H4 (cell line): ENCODE measurements at places on chromosomes 1 and 21. TPM values are rescaled to one million over a fixed set of nuclear protein-coding genes. Genes with fewer than 3 reads are reported as not detected.
A peak's percentile ranks its signal among the peaks of the same experiment; 100 is the strongest.

The OR2L13 gene
- total RNA-seq, result 0.12 TPM in 1 of 2 replicates, not detected in the other

The FAM72C gene
- total RNA-seq, result 1.1 and 5.2 TPM in 2 replicates

The CD2 gene
- not detected in 2 replicates for total RNA-seq

The PADI1 gene
- 0.02 and 1.0 TPM in 2 replicates for total RNA-seq

The PGD gene
- 119 and 198 TPM in 2 replicates for total RNA-seq

The CASP9 gene
- 10.3 and 17.0 TPM in 2 replicates for total RNA-seq

The EVA1C gene
- 3.8 and 7.9 TPM in 2 replicates for total RNA-seq

The OR2M3 gene
- 0.04 TPM in 1 of 2 replicates, not detected in the other for total RNA-seq

- DNase-seq, result no peak
Observed at GRCh38 chr1:203126151-203126865, 1.2 kb upstream of the ADORA1 start.

- no peak for DNase-seq
Observed at GRCh38 chr1:97834899-97835298, 85.9 kb downstream of the DPYD start.

- DNase-seq, result no peak
Observed at GRCh38 chr1:44073528-44073927, 42.3 kb upstream of the SLC6A9 start.

DNA sequence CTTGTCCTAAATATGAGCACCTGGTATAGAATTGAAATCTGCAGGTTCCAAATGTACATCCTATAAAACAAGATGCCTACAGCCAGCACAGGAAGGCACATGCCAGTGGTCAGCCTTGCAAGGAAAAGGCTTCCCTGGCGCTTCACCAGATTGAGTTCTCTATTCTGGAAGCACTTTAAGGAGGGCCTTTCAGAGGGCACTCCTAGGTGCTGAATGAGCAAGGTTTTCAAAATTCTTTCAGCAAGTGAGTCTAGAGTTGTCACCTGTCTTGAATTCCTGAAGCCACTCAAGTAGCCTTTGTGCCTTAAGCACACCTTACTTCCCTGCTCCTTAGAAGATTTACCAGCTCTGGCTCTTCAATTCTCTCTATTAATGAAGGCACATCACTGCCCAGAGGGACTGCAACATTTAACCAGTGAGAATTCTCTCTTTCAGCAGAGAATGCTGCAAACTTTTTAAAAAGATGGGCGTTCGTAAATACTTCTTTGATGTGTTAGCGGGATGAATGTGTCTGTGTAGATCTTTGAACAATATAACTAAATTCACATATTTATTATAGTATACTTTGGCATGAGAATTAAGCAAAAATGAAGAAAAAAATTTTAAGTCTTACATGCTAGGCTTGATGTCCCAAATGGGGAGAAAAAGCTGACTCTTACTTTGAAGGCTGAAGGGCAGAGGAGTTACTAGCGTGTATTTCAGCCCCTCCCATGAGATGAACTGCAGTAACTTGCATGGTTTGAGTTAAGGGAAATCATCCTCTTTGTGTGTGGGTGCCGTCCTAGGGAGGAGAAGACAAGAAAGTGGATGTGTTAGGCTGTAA is 162.0 kb downstream of the NTPCR start:
- DNase-seq, result no peak

DNA sequence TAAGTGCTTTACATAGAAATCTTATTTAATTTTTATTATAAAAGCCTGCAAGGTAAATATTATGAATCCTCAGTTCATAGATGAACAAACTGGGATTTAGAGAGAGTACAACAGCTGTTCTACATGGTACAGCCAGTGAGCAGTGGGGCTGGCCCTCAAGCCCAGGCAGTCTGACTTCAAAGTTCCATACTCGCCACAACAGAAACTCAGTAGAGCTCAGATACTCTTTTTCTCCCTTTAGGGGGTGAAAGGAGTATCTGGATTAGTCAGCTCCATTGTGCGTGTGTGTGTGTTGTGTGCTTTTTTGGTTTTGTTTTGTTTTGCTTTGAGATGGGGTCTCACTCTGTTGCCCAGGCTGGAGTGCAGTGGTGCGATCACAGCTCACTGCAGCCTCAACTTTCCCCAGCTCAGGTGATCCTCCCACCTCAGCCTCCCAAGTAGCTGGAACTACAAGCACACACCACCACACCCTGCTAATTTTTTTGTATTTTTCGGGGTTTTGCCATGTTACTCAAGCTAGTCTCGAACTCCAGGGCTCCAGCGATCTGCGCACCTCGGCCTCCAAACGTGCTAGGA is 378.5 kb downstream of the SMYD3 start:
- no peak for DNase-seq

GRCh38 chr1:111332190-111332589 is 41.5 kb downstream of the CHIA start:
- no peak for DNase-seq

DNA sequence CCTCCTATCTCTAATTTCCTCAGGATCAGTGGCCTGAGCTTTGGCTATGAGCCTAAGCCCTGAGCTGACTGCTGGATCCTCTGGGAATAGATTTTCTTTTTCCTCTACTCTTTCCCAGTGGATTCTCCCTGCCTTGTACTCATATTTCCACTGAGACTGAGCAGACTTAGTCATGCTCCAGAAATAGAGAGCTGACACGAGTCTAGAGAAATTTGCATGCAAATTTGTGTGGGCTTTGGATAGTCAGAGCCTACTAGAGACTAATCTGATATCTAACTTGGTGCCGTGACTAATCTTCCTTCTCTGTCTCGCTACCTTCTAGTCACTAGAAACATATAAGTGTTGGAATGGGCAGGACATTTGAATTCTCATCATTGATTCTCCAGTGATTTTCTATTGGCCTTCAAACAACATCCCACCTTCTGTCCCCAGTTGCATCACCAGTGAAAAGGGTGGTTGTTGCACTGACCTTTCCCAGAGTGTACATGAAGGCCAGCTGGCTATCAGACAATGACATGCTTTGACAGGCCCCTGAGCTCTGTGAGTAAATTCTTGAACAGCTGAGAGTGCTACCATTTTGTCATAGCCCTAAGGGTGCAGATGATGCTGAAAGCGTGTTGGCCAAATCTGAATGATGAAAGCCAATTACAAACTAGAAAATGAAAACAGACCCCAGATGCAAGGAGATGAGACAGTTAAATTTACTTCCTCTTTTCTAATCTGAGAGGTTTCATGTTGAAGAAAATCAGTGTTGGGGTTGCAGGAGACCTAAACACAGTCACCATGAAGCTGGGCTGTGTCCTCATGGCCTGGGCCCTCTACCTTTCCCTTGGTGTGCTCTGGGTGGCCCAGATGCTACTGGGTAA is at the start of gene FCRLA:
Gene FCRLA (plus strand): TSS at position 748 of the 866 bp plus-strand sequence. CDS start 36 bp downstream, at position 784.
- DNase-seq, result peak; percentile 61

- DNase-seq, result no peak
Observed at GRCh38 chr21:33234635-33235520, 5.1 kb downstream of the IFNAR2 start.

DNA sequence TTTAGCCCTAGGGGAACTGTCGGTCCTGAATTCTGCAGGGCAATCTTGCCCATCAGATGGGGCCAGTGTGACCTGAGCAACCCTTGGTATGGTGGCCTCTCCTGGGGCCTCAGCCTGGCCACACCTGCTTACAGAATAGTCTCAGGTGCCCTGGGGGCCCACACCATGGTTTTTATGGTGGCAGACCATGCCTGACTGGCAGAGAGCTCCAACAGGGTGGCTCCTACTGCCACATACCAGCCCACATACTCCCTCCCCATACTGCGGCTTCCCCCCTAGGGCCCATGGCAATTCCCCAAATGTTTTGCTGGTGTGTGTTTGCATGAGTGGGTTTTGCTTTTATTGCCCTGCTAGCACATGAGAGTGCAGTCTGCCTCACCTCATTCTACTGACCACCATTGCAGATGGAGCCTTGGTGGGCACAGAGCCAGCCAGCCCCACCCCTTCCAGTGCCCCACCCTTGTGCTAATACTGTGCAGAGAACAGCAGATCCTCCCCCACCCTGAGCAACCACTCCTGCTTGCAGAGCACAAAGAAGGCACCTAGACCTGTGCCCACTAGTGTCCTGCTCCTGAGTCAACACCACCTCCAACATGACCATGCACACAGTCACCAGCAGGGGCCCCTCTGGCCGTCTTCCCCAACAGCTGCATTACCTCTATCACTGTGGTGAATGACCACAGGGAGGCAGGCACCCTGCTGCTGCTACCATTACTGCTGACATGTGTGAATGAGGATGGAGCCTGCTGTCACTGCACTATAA is 86.8 kb downstream of the GDAP2 start:
- DNase-seq, result peak; percentile 42

DNA sequence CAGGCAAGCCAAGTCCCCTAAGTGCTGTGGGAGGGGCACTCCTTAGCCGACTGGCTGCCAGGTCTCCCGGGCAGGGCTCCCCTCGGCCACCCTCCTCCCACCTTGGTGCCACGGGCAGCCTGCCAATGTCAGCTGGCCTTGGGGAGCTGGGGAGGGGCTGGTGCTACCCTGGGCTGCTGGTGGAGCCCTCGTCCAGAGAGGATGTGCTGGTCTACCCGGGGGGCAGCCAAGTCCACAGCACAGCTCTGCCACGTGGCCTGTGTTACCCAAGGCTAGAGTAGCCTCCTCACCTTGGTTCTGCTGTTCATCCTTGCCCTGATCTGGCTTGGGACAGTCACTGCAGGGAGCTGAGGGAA is 42.9 kb downstream of the CRYAA start:
- no peak for DNase-seq

GRCh38 chr1:180131510-180131909 is 23.2 kb upstream of the QSOX1 start:
- DNase-seq, result no peak

- DNase-seq, result no peak
Observed at GRCh38 chr1:43048601-43049011, 89.9 kb upstream of the SLC2A1 start.

DNA sequence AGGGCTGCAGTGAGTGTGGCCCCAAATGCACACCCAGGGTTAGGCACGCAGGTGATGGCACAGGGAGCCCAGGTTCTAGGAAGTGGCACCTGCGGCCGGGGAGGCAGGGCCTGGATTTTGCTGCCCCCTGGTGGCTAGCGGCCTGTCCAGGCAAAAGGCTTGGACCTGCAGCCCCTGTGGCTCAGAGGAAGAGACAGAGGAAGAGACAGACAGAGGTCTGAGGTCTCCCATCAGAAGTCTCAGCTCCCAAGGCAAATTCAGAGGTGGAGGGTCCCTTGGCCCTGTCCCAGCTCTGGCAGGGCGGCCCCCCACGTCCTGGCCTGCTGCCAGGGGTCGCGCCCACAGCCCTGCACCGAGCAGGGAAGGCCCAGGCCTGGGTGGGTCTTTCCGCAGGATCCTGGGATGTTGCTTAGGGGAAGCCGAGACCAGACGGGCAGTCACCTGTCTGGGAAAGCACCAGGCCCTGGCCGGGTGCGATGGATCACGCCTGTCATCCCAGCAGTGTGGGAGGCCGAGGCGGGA is 8.0 kb upstream of the TNFRSF14 start:
- DNase-seq, result peak; percentile 55

GRCh38 chr1:66944330-66945274 is 19.8 kb downstream of the MIER1 start:
- peak; percentile 35 for DNase-seq

GRCh38 chr1:150619576-150620509 is 9.6 kb downstream of the ENSA start:
- peak; percentile 71 for DNase-seq

GRCh38 chr21:29194847-29195246 is 64.4 kb downstream of the MAP3K7CL start:
- DNase-seq, result no peak
